ENCODE measurements at places on chromosomes 12 and 14.

DNA sequence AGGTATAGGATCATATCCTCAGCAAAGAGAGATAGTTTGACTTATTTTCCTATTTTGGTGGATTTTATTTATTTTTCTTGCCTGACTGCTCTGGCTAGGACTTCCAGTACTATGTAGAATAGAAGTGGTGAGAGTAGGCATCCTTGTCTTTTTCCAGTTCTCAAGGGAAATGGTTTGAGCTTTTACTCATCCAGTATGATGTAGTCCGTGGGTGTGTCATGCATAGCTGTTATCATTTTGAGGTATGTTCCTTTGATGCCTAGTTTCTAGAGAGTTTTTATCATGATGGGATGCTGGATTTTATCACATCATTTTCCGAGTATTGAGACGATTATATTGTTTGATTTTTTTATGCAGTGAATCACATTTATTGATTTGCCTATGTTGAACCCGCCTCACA is 97.2 kb downstream of the MGAT4C start:
- DNase-seq: no peak

- no peak for DNase-seq
Measured at GRCh38 chr12:64061868-64062375, 160.2 kb downstream of the KICS2 start.

GRCh38 chr12:92719674-92720073 is 16.9 kb downstream of the PLEKHG7 start:
- DNase-seq: no peak

DNA sequence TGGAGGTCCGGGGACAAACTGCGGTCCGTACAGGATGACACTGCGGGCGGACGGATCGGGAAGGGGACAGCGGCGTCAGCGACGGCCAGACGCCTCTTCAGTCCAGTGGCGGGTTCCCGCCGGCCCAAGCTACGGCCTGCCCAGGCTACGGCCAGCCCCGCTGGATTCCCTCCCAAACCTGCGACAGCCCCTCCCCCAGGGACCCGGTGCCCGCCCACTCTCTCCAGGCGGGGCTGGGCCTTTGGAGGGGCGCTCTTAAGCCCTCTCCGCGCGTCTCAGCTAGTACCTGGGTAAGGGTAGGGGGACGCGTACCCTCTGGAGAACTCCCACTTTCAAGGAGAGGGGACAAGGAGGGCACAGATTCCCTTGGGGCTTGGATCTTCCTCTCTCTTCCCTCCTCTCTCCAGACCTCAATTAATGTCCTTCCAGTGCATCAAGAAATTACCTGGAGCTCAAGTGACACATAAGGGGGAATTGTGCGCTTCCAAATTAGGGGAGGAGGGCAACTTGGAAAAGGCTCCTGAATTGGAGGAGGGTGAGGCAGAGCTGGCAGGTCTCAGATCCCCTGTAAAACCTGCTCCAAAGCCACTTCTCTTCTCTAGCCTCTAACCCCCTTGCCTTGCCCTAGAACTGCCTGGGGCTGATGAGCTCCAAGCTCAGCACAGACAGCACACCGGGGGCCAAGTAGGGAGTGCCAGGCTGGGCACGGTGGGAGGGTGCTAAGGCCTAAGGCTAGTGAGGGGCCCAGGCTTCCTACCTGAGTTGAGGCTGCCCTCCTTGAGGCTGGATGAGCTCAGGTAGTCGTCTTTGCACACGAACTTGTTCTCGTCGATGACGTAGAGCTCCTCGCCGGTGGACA is 3.1 kb downstream of the LHX5 start:
- DNase-seq: no peak

DNA sequence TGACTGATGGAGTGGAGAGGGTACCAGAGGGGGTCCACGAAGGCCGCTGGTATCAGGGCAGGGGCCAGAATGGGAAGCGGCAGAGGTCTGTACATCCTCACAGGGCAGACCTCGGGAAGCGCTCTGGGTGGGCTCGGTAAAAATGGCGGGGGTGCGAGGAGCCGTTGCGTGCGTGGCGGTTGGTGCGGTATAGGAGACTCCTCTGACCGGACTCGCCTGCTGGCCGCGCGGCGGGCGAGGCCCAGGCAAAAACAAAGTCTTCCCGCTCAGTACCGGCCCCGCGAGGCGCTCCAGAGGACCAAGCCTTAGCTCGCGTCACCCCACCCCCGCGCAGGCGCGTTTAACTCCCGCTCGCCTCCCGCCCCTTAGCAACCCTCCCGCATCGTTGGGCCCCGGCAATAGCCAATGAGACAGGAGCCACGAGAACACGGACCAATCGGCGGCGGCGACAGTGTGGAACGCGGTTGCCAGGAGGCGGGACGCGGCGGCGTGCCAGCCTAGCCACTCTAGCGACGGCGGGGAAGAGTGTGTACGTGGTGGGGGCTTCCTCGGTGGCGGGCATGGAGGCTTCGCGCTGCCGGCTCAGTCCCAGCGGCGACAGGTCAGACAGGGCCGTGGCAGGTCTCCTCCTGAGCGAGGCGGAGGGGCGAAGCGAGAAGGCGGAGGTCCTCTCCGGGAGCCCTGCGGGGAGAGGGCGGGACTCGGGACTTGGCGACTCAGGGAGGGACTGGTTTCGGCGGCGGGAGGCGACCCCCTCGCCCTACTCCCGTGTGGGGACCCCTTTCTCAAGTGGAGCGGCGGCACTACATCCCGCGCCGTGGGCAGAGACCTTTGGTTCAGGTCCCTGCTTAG is at the start of gene TULP3:
TULP3 (plus strand) TSS at position 504 of the 852 bp plus-strand sequence; CDS start at position 561, 57 bp downstream.
- DNase-seq: peak; percentile 96

- DNase-seq: no peak
Measured at GRCh38 chr14:64391986-64392385, 3.8 kb downstream of the MTHFD1 start.

- DNase-seq: no peak
Measured at GRCh38 chr12:72574138-72574537, 302.0 kb downstream of the TRHDE start.

DNA sequence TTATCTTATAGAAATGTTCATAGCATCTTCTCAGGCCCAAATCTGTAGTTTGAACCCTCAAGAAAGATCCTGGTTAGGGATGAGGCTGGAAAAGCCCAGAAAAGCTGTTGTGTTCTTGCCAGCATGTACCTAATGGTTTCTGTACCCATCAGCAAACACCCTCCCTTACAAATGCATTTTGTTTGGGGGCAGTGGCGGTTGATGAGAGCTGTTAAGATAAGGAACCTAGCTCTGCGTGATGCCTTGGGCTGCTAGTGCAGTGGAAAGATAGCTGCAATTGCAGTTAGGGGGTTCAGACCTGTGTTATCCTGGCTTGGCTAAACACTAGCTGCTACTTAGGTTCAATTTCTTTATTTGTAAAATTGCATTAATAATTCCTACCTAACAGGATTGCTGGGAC is 3.6 kb downstream of the TPH2 start:
- DNase-seq: no peak

DNA sequence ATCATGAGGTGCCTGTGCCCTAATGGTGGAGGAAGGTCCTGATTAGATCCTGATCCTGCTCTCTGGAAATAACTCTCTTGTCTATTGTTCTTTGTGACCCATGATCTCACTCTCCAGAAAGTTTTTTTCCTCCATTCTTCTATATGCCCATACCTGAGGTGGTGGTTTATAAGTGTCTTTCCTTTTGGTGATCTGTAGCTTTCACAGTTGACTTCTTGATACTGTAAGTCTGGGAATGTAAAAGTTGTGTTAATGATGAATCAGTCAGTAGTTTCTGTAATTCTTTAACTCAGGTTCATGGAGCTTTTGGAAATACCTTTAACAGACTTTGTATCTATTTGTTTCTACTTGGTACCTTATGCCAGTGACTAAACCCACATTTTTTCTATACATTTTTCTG is 444.0 kb upstream of the FLRT2 start:
- no peak for DNase-seq

DNA sequence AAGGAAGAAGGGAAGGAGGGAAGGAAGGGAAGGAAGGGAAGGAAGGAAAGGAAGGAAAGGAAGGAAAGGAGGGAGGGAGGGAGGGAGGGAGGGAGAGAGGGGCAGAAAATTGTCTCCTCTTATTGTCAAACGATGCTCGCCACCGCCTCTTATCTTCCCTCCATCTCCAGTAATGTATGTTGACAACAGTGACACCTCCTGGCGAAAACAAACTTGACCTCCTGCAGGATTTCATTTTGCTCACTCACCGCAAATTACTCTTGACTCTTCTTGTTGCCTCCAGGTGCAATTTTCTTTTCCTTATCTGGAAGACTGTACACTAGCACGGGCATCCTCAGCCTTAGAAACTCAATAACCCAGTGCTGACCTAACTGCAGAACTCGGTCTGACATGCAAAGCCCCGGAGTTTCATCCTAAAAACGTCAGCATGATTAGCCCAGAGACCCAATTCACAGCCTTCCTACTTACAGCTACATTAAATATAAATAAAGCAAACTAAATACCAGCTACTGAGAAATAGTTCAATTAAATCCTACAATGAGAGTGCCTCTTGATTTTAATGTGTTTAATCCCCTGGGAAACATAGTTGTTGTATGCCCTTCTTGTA is 512.4 kb upstream of the TMPO start:
- peak; percentile 72 for DNase-seq

DNA sequence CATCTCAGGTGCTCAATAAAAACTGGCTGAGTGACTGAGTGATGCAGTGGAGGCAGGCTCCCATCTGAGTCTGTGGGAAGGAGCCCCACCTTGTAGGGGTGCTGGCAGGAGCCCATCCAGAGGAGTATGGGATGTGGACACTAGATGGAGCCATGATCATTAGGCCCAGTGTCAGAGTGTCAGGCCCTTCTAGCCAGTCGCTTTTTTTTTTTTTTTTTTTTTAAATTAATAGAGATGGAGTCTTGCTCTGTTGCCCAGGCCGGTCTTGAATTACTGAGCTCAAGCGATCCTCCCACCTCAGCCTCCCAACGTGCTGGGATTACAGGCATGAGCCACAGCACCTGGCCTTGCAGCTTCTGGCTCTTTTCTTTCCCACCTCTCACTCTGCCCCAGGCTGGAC is 11.5 kb downstream of the RITA1 start:
- DNase-seq: peak; percentile 91

DNA sequence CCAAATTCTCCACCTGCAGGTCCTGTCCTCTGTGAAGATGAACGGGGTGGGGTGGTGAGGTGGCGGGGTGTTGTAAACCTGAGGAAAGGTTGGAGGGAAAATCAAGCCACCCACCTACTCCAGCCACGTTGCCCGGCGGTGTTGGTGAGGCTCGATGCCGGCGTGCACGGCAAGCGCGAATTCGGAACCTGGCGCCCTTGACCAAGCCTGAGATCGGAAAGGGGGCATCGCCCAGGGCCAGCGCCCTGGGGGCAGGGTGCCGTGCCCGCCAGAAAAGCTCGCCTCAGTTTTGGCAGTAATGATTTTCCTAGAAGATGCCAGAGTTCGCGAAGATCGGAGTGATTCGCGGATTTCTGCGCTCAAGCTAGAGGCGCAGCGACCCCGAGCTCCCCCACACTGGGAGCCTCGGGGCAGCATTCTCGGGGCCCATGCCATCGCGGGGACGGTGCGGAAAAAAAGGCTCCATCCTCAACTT is 817 bp downstream of the STXBP6 start:
- DNase-seq: no peak

DNA sequence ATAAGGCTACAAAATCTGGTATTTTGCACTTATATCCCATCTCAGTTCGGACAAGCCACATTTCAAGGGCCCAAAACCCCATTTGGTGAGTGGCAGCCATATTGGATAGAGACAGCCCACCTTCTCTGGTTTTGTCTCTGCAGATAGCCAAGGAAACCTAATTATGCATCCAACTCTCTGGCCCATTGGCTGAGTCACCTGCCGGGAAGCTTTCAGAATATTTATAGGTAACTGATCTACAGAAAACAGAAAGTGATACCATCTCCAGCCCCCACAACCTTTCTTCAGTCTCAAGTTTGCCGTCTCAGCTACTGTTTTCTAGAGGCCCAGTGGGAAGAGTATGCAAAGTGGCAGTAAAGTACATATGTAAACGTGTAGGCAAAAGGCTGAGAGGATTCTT is 33.7 kb upstream of the PPP1CC start:
- DNase-seq: no peak

DNA sequence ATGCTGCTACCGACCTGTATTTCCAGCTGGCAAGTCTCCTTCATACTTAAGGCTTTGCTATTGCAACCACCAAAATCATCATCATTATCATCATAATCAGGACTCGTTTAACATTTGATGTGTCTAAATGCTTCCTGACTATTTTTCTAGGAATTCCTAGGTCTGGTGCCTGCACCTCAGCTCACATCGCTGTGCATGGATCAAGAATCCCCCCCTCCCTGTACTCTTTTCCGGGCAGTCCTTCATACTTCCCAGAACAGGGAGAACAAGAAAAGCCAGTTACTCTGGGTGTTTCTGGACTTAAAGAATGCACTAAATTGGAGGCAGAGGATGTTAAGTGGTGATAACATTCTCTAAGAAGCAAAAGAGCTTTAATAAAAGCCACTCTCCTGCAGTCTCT is 9.4 kb downstream of the ERP27 start:
- DNase-seq: no peak

GRCh38 chr12:92503971-92504593 is 198.7 kb upstream of the PLEKHG7 start:
- no peak for DNase-seq

DNA sequence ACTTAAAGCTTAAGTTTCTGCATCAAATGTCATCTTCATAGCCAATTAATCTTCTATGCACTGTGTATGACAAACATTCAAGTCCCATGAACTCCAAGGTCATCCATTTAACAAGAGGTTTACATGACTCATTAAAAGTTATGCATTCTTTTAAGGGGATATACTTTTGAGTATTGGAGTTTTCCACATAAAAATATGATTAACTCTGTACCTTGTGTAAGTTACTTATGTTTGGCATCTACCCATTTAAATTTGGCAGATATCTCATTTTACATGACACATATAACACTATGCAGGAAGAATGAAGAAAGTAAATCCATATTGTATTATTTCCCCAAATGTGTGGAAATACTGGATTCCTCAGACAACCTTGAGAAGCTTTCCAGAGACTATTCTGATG is 240.2 kb downstream of the PAX9 start:
- no peak for DNase-seq

DNA sequence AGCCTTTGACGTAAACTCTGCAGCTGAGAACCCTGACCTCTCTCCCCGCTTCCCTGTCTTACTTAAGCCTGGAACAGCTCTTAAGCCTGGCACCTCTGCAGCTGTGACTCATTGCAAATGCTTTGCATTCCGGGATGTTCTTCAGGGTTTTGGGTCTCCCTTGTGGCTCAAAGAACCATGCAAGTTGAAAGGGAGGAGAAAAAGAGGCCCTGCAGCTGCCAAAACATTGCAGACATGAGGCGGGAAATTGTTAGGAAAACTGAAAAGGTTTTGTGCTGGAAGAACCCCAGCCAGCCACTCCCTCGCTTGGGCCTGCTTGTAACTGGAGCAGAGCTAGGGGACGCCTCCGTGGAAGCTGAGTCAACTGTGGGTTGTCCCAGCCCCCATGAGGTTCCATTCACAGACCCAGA is 60.2 kb upstream of the FERMT2 start:
- DNase-seq: no peak

DNA sequence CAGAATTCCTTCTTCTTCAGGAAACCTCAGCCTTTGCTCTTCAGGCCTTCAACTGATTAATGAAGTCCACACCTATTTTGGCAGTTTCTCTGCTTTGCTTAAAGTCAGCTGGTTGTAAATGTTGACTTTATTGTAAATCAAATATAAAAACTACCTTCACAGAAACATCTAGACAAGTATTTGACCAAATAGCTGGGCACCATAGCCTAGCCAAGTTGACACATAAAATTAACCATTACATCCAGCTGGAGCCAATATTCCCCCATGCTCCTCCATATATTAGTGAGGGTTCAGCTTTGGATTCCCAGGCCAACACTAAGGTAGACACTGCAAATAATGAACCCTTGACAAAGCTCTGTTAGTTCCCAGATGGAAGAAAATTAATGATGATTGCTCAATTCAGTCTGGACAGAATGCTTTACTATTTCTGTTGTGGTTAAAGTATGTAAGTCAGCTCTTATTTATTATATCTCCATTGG is 125.5 kb downstream of the ZFP36L1 start:
- no peak for DNase-seq
